ENCODE measurements at places on chromosomes 2 and 18.

DNA sequence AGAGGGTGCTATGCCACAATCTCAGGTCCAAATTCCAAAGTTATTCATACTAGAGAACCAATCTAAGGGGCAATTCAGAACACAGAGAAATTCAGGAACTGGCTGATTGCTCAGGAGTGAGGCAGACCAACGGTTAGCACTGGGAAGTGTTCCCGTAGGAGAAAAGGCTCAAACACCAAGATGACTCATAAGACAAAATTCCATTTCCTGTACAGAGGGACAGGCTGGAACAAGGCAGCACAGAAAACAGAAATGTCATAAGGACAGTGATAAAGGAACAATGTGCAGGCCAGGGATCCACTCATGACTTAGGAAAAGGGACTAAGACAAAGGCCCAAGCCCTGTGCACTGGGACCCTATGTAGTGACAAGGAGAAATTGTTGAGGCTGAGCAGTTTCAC, 54.2 kb downstream of the PDE1A start:
- no peak for DNase-seq

GRCh38 chr18:41996020-41996419, 41.0 kb downstream of the PIK3C3 start:
- DNase-seq = no peak

GRCh38 chr2:20113986-20114938, 62.8 kb upstream of the LAPTM4A start:
- DNase-seq = no peak

DNA sequence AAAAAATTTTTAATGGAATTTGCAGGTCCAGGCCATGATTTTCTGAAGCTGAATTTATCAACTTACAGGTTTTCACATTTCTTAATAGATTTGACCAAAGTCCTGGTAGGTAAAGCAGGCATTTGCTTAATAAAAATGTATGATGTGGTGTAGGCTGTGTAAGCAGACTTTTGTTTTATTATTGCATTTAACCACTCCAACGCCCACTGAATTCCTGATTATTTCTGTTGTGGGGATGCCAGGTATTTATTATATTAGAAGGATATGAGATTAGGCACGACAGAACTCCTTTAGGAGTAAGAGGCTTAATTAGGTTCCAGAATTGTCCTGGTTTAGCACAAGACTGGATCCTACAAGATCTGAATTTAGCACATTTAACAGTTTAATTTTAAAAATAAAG, 111.1 kb downstream of the ADCYAP1 start:
- no peak for DNase-seq

GRCh38 chr2:230068016-230068650, 591 bp downstream of the SLC16A14 start:
- DNase-seq = no peak

DNA sequence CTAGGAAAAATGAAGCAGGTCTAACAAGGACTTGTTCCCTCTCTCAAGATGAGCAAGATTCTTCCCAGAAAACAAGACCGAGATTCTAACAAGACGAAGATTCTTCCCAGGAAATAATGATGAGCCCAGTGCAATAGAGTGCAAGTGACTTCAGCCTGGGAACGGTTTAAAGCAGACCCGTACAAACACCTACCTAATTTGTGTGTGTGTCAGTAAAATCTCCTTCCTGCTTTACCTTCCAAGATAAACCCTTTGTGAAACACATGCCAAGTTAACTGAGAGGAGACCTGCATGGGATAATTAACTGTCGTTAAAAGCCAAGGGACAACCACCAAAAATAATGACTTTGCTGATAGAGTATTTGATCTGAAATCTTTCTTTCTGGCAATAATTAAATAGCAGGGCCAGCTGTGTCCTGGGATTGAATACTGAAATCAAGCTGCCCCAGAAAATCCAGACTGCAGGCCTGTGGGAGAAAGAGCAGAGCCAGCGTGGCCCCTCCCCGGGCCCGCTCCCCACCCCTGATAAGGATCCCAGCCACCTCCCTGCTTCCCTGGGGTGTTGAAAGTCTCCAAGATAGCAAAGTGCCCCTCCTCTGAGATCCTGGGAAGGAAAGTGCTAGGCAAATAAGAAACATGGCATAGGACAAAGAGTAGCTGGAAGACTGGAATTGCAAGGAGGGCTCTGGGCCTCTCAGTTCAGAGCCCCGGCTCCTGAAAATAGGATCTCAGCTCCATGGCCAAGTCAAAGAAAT, 145.5 kb downstream of the CYP26B1 start:
- no peak for DNase-seq

DNA sequence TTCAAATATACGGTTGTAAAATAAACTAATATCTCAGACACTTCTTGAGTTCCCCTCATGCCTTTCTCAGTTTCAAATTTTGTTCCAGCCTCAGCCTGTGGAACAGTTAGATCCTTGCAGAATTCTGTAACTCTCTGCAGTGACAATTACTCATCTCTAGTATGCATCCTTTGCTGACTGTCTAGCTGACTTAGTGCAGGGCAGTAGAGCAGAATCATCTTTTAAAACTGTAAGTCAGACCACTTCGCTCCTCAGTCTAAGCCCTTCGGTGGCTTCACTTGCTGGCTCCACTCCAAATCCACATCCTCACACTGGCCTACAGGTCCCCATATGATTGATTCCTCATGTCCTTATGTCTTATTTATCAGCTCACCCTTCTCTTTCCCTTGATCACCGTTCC, 164.1 kb upstream of the ZSWIM2 start:
- DNase-seq = no peak

GRCh38 chr2:232857158-232857563, 12.9 kb upstream of the SNORC start:
- no peak for DNase-seq

DNA sequence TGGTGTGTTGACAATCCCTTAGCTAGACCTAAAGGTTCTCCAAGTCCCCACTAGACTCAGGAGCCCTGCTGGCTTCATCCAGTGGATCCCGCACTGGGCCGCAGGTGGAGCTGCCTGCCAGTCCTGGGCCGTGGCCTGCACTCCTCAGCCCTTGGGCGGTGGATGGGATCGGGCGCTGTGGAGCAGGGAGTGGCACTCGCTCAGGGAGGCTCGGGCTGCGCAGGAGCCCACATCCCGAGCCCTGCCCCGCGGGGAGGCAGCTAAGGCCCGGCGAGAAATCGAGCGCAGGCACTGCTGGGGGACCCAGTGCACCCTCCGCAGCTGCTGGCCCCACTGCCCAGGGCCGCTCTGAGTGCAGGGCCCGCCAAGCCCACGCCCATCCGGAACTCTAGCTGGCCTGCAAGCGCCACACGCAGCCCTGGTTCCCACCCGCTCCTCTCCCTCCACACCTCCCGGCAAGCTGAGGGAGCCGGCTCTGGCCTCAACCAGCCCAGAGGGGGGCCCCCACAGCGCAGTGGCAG, 20.8 kb upstream of the ROCK1 start:
- DNase-seq = no peak

DNA sequence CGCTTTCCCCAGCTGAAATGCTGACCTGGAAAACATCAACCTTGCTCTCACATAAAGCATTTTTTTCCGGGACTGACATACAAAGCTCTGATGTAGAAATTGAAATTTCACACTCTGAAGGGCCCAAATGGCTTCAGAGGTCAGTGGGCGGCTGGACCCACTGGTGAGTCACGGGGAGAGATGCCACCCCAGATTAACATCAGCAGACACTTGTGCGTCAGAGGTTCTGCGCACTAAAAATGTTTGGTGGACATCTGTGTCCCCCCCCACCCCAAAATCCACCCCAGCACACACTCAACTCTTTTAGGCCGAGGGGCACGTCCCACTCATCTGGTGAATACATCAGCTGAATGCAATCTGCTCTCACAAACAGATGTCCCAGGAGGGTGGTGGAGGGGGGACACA, 208.9 kb downstream of the ASB1 start:
- DNase-seq = no peak

GRCh38 chr2:25354116-25354515, 12.4 kb upstream of the DNMT3A start:
- no peak for DNase-seq

- DNase-seq = no peak
Measured at GRCh38 chr18:63553081-63553480, 10.9 kb downstream of the SERPINB12 start.

Measured in stimulated activated CD8-positive, alpha-beta memory T cell treated with anti-CD3 and anti-CD28 coated beads, Interleukin-12 subunit alpha, Interleukin-12 subunit beta, amount 100 ng/mL, for 1 hour (primary cell).